ENCODE measurements at places on chromosomes 7 and 10. TPM values are rescaled to one million over a fixed set of nuclear protein-coding genes. Genes with fewer than 3 reads are reported as not detected.

DNA sequence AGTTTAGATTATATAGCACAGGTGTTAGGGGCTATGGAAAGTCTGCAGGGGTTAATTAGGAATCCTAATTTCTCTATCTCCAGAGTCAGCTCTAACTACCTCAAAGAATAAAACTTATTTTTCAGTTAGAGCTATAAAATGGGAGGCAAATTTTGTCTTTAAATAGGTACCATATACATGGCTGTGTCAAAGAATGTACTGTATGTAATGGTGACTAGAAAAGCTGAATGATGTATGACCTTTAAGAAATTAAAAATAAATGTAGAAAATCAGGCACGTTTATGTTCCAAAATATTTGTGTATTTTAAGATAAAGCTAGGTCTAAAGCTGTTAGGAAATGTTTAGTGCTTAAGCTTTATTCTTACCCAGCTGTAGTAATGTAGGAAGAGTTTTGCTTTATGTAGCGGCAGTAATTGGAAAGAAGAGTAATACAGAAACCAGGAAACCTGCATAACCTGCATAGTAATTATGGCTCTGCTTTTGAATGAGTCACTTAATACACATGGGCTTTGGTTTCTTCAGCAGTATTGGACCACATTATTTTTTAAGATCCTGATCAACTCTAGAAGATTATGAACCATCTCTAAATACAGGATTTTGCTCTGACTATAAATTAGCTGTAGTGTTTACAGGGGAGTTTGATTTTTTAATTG, 85.0 kb downstream of the KMT2E start:
- H3K27me3 ChIP-seq = no peaks in the 10 kb centered on the region
- H3K4me3 ChIP-seq = no peak overlapping the region
- H3K4me1 ChIP-seq = no peaks in the 10 kb centered on the region
- DNase-seq = no peak

DNA sequence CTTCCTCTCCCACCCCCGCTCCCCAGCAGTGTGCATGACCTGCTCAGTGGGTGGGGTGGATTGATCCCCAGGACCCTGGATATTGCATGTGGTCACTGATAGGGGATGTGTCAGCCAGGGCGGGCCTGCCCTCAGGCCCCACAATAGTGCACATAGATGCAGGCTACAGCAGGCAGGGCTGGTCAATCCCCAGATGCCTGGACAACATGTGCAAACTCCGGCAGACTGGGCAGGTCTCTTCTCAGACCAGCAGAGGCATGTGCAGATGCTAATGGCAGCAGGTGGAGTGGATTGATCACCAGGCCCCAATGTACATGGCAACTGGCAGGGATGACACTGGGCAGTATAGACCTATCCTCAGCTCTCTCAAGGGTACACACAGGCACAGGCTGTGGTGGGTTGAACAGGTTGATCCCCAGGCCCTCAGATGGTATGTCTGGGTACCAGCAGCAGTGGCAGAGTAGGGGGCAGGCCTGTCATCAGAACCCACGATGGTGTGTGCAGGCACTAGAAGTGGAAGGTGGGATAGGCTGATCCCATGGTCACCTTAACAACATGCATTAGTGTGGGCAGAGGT, 98.6 kb downstream of the LANCL2 start:
- no peak overlapping the region for H3K4me3 ChIP-seq
- no peak for DNase-seq
- no peaks in the 10 kb centered on the region for H3K27me3 ChIP-seq
- H3K27ac ChIP-seq = no peak overlapping the region
- no peaks in the 10 kb centered on the region for H3K4me1 ChIP-seq

- H3K27me3 ChIP-seq = no peaks in the 10 kb centered on the region
- no peaks in the 10 kb centered on the region for H3K4me1 ChIP-seq
- H3K4me3 ChIP-seq = no peak overlapping the region
- no peak for DNase-seq
These were observed 144.9 kb upstream of the HDAC9 start for GRCh38 chr7:18350678-18351077.

DNA sequence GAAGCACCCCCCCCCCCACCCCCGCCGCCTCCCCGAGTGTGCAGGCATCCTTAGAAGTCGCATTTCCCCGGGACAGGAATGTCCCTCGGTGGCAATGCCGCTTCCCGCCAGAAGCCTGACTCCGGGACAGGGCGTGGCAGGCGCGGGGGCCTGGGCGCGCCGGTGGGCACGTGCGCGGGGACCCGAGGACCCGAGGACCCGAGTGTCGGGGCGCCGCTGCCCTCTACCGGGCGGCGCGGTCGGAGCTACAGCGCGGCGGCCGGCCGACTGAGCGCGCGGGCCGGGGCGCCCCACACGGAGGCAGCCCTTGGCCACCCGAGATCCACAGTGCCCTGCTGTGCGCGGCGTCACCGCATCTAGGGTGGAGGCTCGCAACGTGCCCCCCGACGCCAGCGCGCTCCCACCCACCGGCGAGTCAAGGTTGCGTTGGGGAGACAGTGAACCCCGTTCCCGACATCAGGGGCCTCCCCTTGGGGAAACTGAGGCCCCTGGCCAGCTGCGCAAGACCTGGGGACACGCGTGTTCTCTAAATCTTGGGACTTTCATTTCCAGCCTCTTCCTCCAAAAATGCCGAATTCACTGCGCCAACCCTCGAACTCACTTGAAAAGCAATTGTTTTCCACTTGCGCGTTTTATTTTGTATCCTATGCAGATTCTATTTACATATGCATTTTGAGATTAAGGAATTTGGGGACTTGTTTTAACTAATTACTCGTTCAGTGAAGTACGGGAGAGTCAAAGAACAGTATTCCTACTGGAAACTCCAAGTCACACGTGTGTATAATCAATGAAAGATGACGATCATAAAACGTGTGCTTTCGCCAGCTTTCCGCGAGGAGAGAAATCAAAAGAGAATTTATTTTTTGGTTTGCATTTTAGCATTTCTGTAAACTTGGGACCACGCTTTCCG, 3.1 kb upstream of the CUX1 start:
- DNase-seq = peak; percentile 68
- no peaks in the 10 kb centered on the region for H3K36me3 ChIP-seq
- H3K4me1 ChIP-seq = no peaks in the 10 kb centered on the region

Gene ATRNL1
- total RNA-seq = 41.0 TPM

GRCh38 chr10:985361-985760, 2.9 kb upstream of the GTPBP4 start:
- H3K36me3 ChIP-seq = no peaks in the 10 kb centered on the region
- H3K4me1 ChIP-seq = no peaks in the 10 kb centered on the region
- no peak for DNase-seq
- H3K27me3 ChIP-seq = no peaks in the 10 kb centered on the region

Gene MRC1
- total RNA-seq = 73.9 TPM

- H3K4me3 ChIP-seq = no peak overlapping the region
- peaks cover 33% of the 10 kb centered on the region for H3K4me1 ChIP-seq
- H3K36me3 ChIP-seq = no peaks in the 10 kb centered on the region
- peak overlapping the region; percentile 54 for H3K27ac ChIP-seq
- DNase-seq = no peak
These were observed 216.6 kb downstream of the KCNMA1 start for GRCh38 chr10:77420947-77421523.

GRCh38 chr10:130171196-130171595, 35.0 kb downstream of the GLRX3 start:
- no peaks in the 10 kb centered on the region for H3K4me1 ChIP-seq
- no peak for DNase-seq
- H3K36me3 ChIP-seq = peaks cover 5% of the 10 kb centered on the region

Gene TUBB8
- total RNA-seq = not detected

DNA sequence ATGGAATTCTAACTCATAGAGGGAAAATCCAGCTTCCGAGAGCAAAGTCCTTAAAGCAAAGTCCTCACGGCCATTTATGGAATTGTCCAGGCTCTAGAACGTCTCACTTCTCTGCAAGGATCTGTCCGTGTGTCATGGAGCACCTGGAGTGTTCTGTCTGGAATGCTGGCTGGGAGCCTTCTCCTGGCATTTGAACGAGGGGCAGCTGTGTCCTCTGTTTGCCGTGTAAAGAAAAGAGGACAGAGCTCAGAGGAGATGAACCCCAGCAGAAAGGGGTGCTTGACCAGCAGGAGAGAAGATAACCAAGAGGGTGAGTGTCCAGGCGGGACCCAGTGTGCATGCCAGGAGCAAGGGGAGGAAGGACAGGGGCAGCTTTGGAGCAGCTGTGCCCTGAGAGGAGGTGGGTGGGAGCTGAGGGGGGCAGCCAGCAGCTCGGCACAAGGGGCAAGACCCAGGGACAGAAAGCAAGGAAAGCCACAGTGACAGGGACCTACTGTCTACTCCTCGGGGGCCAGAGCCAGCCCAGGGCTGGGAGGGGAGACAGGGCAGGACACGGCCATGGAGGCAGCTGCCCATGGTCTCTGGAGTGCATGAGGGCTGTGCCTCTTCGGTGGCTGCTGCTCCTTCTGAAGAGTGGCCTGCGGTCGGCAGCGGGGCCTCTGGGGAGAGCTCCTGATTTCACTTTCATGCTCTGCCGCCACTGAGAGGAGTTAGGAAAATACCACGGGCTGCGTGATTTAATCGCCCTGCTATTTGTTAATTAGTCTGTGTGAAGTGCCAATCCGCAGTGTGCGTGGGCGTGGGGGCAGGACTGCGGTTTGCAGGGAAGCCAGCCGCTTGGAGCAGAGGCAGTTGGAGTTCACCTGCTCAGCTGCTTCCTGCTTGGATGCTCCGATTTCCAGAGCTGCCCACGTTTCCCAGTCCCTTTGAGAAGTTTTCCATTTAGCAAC, 149.3 kb upstream of the SHH start:
- H3K27me3 ChIP-seq = no peaks in the 10 kb centered on the region
- no peak overlapping the region for H3K27ac ChIP-seq
- no peak for DNase-seq
- H3K4me1 ChIP-seq = no peaks in the 10 kb centered on the region
- H3K4me3 ChIP-seq = no peak overlapping the region
- no peaks in the 10 kb centered on the region for H3K36me3 ChIP-seq

GRCh38 chr7:41750661-41751540, 48.0 kb upstream of the INHBA start:
- DNase-seq = no peak
- H3K4me3 ChIP-seq = no peak overlapping the region
- no peak overlapping the region for H3K27ac ChIP-seq

DNA sequence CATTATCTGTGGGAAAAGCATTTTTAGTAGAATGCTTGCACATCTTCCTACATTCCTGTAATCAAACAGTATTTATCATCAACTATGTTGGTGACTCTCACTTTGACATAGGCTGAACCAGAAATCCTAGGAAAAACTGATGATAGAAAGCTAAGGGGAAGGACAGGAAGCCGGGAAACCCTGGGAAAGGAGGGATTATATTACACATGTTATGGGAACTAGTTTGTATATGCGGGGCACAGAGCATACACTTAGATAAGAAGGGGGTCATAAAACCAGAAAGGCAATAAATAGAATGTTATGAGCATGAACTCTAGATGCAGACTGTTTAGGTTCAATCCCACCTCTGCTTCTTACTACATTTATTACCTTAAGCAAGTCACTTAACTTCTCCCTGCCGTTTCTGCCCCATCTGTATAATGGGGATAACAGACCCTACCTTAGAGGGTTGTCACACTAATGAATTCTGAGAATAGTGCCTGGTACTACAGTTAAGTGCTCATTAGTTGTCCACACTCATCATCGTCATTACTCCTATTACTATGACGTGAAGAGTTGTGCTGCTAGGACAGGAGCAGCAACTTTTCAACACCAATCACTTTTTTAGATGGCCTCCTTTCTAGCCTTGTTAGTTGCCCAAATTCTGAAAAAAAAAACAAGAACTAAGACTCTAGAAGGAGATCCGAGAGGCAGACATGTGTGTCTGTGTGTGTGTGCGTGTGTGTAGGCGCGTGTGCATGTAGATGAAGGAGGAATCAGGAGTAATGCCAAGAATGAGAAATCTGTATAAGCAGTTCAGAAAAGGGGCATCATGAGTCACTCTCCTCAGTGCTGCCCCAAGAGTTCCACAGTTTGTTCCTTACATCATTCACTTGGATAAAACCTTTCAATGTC, 52.2 kb downstream of the KMT2C start:
- H3K4me3 ChIP-seq = no peak overlapping the region
- H3K4me1 ChIP-seq = no peaks in the 10 kb centered on the region
- peak; percentile 62 for DNase-seq
- no peaks in the 10 kb centered on the region for H3K36me3 ChIP-seq
- H3K27ac ChIP-seq = no peak overlapping the region

GRCh38 chr7:11175371-11175770, 201.7 kb downstream of the PHF14 start:
- no peaks in the 10 kb centered on the region for H3K36me3 ChIP-seq
- H3K4me1 ChIP-seq = no peaks in the 10 kb centered on the region
- no peak overlapping the region for H3K4me3 ChIP-seq
- no peak for DNase-seq
- H3K27ac ChIP-seq = no peak overlapping the region

- peaks cover 4% of the 10 kb centered on the region for H3K4me1 ChIP-seq
- DNase-seq = no peak
- H3K27me3 ChIP-seq = no peaks in the 10 kb centered on the region
- H3K4me3 ChIP-seq = no peak overlapping the region
- no peaks in the 10 kb centered on the region for H3K36me3 ChIP-seq
These were observed 14.0 kb downstream of the LRRC17 start for GRCh38 chr7:102926783-102927140.

Measured in aorta (tissue), 5 donors.